ENCODE measurements at places on chromosomes 4 and X.

GRCh38 chrX:134636851-134637250, 21.4 kb downstream of the PLAC1 start:
- DNase-seq: no peak

- no peak for DNase-seq
Measured at GRCh38 chr4:2042204-2042946, 16.8 kb upstream of the NAT8L start.

DNA sequence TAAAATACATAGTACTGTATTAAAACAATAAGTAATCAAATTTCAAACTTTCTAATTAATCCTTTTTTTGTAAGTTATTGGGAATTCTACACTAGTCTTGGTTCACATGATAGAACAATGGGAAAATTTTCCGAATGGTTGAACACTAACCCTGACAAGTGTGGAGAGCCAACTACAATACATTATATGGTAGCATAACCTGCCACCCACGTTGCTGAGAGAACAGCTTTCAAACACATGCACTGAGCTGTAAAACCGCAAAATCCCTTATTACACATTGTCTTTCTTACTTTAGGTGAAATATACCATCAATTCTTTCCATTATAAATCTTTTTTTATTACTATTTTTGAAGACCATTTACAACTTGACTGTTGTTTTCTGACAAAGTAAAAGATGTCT, 54.7 kb downstream of the ANAPC10 start:
- no peak for DNase-seq

GRCh38 chr4:147829401-147830101, 97.7 kb downstream of the ARHGAP10 start:
- no peak for DNase-seq

- no peak for DNase-seq
Measured at GRCh38 chr4:150609131-150609530, 27.2 kb downstream of the MAB21L2 start.
